ENCODE measurements at places on chromosomes 16 and 17.

- DNase-seq: peak; percentile 22
Measured at GRCh38 chr16:88359008-88359407, 23.8 kb upstream of the ZNF469 start.

DNA sequence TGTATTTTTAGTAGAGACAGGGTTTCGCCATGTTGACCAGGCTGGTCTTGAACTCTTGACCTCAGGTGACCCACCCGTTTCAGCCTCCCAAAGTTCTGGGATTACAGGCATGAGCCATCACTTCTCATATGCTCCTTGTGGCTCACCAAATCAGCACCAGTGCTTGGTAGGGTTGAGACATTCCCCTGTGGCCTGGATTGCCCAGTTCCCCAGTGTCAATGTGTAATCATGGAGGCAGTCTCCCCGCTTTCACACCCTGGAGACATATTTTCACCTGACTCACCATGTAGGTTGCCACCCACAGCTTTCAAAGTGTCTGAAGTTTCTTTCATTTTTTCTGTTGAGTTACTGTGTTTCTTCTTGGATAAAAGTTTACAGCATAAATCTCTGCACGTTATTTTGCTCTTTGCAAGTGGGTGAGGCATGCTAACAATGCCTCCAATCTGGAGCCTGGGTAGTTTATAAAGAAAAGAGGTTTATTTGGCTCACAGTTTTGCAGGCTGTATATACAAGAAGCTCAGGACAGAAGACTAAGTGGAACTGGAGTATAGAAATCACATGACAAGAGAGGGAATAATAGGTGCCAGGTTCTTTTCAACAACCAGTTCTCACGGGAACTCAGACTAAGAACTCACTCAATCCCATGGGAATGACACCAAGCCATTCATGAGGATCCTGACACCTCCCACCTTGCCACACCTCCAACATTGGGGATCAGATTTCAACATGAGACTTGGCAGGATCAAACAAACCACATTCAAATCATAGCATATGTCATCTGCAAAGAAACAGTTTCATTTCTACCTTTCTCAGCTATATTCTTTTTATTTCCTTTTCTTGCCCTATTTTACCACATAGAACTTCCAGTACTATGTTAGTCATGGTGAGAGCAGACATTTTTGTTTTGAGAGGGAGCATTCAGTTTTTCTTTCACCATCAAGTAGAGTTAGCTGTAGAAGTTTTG lies 113.2 kb downstream of the PHKB start:
- DNase-seq: no peak

- DNase-seq: no peak
Measured at GRCh38 chr17:61560071-61560470, 30.9 kb downstream of the NACA2 start.

DNA sequence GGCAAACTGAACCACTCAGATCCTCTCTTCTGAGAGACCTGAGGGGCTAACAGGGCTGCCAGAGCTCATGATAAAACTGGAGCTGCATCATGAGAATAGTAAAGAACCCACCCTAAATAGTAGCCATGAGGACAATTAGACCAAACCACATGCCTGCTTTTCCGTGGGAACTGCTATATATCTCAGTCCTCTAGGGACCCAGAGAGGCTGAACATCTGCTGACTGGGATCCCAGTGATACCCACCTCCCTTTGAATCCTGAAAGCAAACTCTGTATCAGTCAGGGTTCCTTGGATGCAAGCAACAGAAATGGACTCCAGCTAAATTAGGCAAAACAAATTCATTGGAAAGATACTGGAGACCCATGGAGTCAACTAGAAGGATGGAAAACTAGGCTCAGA lies 6.5 kb downstream of the MT1X start:
- DNase-seq: no peak

- no peak for DNase-seq
Measured at GRCh38 chr16:80309178-80309577, 231.6 kb upstream of the DYNLRB2 start.

GRCh38 chr16:66588981-66589713 lies 9.9 kb downstream of the CMTM2 start:
- DNase-seq: no peak

DNA sequence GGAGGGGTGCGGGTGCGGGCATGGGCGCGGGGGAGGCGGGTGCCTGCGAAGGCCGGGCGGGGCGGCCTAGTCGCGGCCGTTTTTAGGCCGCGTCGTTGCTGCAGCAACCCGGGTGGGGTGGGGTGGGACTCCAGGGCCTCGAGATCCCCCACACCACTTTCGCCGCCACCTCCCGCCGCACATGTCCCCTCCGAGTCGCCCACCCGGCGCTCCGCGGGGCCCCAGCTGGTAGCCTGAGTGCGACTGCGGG lies 11.3 kb downstream of the TBX2 start:
- peak; percentile 90 for DNase-seq

GRCh38 chr16:47449788-47450187 lies 11.1 kb downstream of the ITFG1 start:
- no peak for DNase-seq

DNA sequence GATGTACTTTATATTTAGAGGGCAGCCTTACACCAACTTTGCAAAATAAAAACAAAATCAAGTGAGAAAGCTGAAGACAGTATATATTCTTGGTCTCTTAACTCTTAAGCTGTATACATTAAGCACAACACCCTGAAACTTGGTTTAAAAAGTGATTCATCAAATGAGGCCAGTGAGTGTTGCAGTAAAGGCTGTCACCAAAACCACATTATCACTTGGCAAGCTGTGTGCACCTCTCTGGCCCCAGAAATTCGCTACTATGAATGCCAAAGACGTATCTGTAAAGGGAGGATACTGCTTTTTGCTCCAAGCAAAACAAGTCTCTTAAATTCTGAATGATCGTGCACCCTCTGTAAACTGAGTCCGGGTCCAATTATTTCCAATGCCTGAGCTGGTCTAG lies 163.9 kb downstream of the ZFHX3 start:
- DNase-seq: no peak

DNA sequence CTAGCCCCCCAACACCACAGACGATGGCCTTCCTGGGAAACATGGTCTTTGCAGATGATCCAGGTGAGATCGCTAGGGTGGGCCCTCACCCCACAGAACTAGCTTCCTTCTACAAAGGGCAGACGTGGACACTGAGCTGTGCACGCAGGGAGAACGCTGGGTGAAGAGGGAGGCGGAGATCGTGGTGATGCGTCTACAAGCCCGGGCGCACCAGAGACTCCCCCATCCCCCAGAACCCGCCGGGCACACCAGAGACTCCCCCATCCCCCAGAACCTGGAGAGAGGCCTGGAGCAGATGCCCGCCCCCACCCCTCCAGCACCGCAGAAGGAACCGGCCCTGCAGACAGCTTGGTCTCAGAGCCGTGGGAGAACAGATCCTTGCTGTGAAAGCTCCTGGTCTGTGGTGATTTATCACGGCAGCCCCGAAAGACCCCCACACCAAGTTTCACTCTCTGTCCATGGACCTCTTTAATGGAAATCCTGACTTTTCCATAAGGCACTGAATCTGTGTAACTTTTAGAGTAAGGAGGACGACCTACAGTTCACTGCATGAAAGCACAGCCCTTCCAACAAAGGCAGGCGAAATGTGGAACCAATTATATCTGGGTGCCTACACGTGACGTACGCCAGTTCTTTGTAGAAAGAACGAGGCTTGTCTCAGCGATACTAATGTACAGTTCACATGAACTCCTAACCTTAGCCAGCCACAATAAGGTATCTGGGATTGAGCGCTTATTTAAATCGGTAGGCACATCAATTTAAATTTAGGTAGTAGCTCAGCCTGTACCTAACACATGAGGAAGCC lies 88.5 kb downstream of the ANKRD11 start:
- peak; percentile 82 for DNase-seq

DNA sequence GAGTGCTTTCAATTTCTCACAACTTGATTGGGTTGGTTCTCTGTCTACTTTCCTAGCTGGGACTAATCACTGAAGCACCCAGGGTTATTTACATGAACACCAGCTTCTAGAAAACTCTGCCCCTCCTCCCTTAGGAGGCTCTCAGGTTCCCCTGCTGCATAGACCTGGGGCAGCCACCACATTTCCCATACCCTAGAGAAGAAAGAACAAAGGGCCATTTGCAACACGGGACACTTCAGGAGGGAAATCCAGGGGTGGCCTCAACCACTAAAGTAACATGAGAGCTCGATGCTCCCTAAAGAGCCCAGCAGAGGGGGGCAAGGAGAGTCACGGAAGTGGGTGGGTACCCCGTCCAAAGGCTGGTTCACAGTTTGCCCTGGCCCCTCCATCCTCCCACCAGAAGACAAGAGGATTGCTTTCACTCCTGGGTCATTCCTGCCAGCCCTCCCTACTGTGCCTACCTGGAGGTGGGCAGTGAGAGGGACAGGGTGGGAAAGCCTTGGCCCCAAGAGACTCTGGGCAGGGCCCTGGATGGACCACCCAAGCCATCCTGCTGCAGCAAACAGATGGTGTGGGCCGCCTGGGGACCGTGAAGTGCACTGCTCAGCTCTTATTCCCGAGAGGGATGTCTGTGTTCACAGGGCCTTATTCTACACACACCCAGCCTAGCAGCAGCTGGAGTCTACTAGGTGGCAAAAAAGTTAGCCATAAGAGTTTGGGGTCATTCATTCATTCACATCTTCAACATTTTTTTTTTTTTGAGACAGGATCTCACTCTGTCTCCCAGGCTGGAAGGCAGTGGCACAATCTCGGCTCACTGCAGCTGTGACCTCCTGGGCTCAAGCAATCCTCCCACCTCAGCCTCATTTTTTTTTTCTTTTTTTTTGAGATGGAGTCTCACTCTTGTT lies 392.1 kb downstream of the SOX9 start:
- no peak for DNase-seq

- peak; percentile 96 for DNase-seq
Measured at GRCh38 chr17:38428112-38428642, at the start of gene ARHGAP23. ARHGAP23 (plus strand) TSS chr17:38428464; CDS start chr17:38428486, 22 bp downstream.

- peak; percentile 25 for DNase-seq
Measured at GRCh38 chr16:17364319-17365210, 106.2 kb downstream of the XYLT1 start.

DNA sequence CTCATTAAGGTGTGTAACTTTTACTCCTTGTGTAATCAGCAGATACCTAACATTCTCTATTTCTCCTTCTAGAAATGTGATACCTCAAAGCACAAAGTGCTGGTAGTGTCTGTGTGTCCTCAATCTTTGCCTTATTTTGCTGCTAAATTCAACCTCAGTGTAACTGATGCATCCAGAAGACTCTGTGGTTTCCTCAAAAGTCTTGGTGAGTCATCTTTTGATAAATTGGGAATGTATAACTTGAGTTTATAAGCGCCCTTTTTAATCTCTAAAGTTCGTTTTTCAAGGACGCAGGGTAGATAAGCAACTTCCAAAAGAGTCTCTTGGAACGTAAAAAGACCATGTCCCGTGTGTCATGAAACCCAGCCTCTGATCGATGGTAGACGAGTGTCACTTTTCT lies 10.2 kb downstream of the NARF start:
- DNase-seq: no peak

DNA sequence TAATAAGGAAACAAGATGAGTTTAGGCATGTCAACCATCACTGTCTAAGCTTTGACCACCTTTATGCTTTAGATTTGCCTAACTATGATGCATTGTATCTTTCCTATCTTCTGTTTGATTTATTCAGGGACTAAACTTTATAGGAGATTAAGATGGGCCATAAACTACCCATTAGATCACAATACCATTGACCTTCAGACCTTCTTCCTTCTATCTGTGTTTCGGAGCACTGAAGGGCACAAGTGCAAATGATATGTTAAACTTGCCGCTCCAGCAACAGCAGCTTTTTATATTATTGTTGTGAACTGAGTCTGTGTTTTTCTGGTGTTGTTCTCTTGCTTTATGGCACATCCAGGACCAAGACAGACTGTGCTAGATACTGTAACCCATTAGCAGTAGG lies 16.6 kb upstream of the ALDH3A2 start:
- DNase-seq: no peak

GRCh38 chr17:38416840-38417209 lies 11.4 kb upstream of the ARHGAP23 start:
- no peak for DNase-seq

GRCh38 chr17:33205552-33205951 lies 87.5 kb downstream of the ASIC2 start:
- no peak for DNase-seq

DNA sequence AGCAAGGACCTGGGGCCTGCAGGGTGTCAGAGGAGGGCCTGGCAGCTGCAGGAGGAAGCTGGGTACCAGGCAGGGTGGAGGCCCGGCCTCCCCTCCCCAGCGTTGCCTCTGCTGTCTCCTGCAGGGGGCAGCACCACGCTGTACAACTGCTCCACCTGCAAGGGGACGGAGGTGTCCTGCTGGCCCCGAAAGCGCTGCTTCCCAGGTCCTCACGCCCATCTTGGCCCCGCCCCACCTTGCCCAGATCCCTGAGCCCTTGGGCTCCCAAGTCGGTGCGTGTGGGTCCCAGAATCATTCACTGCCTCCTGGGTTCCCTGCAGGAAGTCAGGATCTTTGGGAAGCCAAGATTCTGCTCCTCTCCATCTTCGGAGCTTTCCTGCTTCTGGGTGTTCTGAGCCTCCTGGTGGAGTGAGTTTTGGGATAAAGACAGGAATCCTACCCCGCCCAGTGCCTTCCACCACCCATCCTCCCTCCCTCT lies 1.2 kb downstream of the TMEM95 start:
- DNase-seq: peak; percentile 91

GRCh38 chr17:705863-706262 lies 8.8 kb downstream of the VPS53 start:
- DNase-seq: no peak

DNA sequence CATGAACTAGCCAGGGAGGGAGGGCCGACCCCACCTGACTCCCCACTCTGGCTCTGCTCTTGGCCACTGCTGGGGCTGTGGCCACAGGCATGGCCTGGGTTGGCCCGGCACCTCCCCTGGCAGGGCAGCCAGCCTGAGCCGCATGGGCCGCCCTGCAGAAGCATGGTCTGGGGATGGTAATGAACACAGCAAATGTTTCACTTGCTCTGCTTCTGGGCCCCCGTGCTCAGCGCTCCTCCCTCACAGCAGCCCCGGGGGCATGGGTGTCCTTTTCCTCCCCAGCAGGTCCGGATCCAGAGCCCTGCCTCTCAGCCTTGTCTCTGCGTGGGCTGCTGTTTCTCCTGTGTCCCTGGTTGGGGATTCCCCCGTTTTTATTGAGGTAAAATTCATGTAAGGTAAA lies 30.9 kb upstream of the KCNJ12 start:
- peak; percentile 52 for DNase-seq

DNA sequence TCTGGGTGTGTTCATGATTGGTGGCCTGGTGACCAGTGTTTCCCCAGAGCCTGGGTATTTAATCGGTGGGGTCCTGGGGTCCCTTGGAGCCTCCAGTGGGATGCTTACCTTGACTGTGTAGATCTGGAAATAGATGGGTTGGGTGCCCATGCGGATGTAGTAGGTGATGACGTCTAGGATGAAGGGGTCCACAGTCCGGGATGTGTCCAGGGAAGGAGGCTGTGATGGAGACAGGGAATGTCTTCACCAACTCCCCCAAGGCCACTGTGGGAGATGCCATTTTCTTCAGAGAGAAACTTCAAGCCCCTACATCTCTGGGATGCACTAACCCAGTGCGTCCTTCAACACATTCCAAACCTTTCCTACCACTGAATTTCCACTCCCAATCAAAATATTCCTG lies 24.1 kb upstream of the MFSD6L start:
- no peak for DNase-seq

GRCh38 chr16:81539009-81539758 lies 94.6 kb downstream of the CMIP start:
- DNase-seq: peak; percentile 78

GRCh38 chr17:75407655-75408352 lies 2.3 kb upstream of the GRB2 start:
- DNase-seq: no peak

GRCh38 chr17:64771980-64772844 lies 110.1 kb upstream of the SMURF2 start:
- no peak for DNase-seq

- no peak for DNase-seq
Measured at GRCh38 chr16:56348168-56349085, 76.9 kb downstream of the AMFR start.
